Stimulated activated CD8-positive, alpha-beta memory T cell treated with anti-CD3 and anti-CD28 coated beads, Interleukin-7, amount 100 ng/mL, for 1 hour (primary cell): ENCODE measurements at places on chromosomes 2 and 18.

DNA sequence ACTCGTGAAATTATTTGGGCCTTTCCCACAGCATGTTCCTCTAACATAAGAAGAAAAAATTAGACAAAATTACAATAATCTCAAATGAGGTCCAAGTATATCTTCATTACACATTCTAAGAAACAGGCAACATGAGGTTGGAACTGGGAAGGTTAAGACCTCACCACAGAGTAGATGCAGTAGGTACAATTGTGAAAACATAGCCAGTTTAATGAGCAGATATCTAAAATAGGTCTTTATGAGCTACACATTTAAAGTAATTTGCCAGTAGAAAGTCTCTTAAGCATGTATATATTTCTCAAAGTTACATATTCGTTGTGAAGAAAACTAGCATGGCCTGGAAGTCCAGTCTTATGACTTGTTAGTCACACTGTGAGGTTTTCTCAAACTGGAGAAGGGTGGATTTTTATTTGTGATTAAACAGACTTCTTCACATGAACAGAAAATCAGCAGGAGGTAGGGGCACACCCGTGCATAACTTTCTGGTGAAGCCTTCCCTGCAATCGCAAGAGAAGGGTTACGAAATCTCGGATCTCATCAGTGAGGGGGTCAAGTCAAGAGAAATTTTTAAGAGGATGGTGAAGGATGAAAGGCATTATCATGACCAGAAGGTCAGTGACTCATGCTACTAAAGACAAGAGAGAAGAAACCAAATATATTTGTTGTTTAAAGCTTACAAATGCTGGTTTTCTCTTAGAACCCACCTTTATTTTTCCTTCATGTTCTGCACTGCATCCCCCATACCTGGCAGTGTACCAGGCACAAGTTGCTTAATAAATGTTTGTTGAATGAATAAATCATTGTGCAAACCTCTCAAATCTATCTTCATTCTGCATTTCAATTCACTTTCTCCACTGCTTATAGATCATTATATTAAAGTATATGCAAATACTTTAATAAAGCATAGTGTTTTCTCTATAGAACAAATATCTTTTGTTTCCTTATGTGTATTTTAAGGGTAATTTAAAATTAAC lies 5.1 kb upstream of the RAB27B start:
- no peak for DNase-seq

GRCh38 chr2:97355887-97356286 lies 233.8 kb downstream of the ANKRD36B start:
- no peak for DNase-seq

GRCh38 chr2:219221957-219222518 lies 3.3 kb upstream of the ABCB6 start:
- no peak for DNase-seq

- DNase-seq: no peak
These were observed 11.2 kb upstream of the WIPF1 start for GRCh38 chr2:174608866-174609214.

- DNase-seq: no peak
These were observed 62.3 kb upstream of the ACSL3 start for GRCh38 chr2:222798528-222798927.

DNA sequence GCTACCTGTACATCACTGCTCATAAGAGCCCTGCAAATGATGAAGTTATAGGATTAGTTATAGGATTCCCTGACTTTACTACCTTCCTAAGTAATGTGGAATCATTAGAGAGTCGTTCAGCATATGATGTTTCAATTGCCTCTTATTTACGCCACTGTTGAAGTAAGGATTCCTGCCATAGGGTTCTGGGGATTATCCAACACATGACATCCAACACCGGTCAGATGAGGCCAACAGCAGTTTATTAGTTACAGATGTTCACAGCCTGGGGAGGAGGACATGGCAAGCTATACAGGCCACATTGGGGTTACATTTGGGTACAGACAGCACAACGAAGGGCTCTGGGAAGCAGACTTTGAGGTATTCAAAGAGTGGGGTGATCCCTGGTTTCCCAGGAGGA lies 134.1 kb upstream of the MC4R start:
- no peak for DNase-seq

DNA sequence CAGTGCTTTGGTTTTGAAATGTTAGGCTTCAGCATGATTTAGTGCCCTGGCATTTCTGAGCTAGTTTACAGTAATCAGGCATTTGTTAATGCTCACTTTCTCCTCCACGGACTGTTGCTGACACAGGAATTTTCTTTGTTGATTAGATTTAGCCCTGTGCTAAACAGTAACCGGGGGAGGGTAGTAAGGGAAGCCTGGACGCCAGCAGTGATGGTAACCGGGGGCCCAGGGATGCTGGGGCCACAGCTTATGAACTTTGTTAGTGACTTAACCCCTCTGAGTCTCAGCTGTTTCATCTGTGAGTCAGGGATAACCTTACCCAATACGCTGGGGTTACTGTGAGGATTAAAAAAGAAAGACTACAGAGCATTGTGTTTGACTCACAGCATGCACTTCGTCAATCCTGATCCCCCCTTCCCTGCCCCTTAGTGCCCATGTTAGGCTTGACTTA lies 33.5 kb downstream of the KLHL29 start:
- no peak for DNase-seq

- no peak for DNase-seq
These were observed 95.8 kb upstream of the TEX51 start for GRCh38 chr2:126802774-126803433.

- DNase-seq: no peak
These were observed 304.8 kb upstream of the SOX11 start for GRCh38 chr2:5387406-5387805.

DNA sequence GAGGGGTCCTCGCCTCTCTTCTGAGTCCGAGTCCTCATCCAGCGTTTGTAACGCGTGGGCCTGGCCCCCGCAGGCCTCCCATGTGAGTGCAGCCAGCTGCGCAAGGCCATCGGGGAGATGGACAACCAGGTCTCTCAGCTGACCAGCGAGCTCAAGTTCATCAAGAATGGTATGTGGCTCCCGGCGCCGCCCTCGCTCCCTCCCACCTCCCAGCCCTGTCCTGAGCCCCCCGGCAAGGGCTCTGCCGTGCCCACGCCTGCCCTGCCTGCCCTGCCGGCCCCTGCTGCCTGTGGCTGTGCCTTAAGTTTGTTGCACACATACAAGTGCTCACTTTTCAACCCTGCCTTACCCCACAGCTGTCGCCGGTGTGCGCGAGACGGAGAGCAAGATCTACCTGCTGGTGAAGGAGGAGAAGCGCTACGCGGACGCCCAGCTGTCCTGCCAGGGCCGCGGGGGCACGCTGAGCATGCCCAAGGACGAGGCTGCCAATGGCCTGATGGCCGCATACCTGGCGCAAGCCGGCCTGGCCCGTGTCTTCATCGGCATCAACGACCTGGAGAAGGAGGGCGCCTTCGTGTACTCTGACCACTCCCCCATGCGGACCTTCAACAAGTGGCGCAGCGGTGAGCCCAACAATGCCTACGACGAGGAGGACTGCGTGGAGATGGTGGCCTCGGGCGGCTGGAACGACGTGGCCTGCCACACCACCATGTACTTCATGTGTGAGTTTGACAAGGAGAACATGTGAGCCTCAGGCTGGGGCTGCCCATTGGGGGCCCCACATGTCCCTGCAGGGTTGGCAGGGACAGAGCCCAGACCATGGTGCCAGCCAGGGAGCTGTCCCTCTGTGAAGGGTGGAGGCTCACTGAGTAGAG lies 14.4 kb upstream of the ALLC start:
- no peak for DNase-seq

DNA sequence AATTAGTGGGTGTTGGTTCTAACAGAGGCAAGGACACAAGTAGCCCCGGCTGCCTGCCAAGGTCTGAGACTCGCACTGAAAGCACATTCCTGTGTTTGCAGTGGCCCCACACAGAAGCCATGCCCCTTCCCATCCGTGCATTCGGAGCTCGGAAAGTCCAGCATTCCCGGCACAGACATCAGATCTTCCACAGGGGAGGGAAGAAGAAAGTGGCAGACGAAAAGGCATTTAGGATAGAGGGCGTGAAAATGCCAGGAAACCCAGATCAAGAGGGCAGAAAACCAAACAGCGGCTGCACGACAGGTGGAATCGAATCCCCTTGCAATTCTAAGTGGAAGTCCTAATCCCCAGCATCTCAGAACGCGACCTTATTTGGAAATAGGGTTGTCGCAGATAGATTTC lies 105.5 kb upstream of the ASB18 start:
- DNase-seq: no peak

- no peak for DNase-seq
These were observed 14.1 kb upstream of the MEX3C start for GRCh38 chr18:51211552-51211951.

GRCh38 chr18:31061945-31062344 lies 19.4 kb upstream of the DSC3 start:
- no peak for DNase-seq

- DNase-seq: no peak
These were observed 2.1 kb downstream of the COL4A4 start for GRCh38 chr2:227161947-227162346.

GRCh38 chr18:58668897-58669296 lies 2.4 kb upstream of the MALT1 start:
- DNase-seq: no peak

- DNase-seq: no peak
These were observed 75.6 kb downstream of the GPD2 start for GRCh38 chr2:156511803-156512202.

GRCh38 chr2:27025861-27026851 lies 6.6 kb upstream of the TMEM214 start:
- DNase-seq: no peak
